HTR-8/SVneo (cell line): ENCODE measurements at places on chromosomes 11 and 22.

DNA sequence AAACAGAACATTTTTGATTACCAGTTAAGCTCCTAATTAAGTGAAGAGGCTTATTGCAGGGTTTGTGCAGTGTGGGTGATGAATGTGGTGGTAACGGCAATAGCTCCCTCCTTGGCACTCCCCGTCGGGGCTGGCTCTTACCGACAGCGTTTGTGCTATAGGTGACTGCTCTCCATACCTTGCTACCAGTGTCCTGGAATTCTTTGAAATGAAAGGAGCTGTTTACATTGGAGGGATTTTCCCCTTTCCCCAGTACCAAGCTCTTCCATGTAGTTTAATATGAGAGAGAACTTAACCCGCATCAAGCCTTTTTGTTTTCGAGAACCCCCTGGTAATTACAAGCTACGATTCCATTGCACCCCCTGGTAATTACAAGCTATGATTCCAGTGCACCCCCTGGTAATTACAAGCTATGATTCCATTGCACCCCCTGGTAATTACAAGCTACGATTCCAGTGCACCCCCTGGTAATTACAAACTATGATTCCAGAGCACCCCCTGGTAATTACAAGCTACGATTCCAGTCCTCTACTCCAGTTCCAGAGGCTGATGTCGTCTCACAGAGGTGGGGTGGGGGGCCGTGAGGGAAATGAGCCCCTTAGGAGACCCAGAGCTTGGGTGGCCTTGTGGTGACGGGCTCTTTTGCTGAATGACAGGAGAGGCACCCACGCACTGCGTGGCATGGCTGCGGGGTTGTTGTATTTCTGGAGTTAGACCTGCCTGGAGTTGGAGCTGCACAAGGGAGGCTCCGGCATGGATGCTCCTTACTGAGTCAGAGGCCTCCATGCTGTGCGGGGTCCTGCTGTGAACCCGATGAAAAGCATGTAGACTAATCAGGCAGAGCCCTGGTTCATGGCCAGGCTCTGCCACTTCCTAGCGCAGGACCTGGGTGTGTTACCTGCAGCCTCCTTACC lies 205.3 kb downstream of the TBC1D22A start:
- no peak for DNase-seq

DNA sequence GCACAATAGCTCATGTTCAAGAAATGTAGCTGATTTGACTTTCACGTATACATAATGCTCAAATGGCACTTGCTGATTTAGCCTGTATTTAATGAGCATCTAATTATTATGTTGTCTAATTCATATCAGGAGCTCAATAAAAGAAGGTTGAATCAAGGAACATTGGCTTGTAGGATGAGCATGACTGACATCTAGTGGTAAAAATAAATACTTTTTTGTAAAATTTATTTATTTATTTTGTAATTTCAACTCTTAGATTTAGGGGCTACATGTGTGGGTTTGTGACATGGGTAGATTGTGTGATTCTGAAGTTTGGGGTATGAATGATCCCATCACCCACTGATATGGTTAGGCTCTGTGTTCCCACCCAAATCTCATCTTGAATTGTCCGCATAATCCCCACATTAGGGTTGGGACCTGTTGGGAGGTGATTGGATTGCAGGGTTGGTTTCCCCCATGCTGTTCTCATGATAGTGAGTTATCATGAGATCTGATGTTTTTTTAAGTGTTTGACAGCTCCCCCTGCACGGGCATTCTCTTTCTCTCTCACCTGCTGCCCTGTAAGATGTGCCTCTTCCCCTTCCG lies 1.7 kb upstream of the OR52E5 start:
- DNase-seq: no peak

DNA sequence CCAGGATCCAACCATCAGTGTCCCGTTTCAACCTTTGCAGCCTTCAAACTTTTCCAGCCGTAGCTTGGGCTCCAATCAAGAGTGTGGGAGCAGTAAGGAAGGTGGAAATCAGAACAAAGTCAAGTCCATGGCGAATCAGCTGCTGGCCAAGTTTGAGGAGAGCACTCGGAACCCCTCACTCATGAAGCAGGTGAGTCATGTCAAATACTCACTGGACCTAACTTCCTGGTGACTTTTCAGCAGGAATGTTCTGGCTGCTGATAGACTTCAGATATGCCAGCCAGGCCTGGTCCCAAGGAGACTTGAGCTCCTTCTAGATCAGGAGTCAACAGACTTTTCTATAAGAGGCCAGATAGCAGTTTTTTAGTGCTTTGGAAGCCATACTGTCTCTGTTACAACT lies 129.0 kb downstream of the MICAL2 start:
- DNase-seq: no peak

DNA sequence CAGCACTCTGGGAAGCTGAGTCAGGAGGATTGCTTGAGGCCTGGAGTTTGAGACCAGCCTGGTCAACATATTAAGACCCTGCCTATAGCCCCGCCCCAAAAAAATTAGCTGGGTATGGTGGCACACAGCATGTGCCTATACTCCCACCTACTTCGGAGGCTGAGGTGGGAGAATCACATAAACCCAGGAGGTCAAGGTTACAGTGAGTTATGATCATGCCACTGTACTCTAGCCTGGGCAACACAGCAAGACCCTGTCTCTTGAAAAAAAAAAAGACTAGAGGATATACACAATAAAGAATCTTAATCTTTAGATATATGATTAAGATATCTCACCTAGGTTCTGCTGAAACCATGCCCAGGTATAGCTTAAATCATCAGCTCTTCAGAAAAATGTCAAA lies 136.7 kb downstream of the APOL5 start:
- DNase-seq: no peak
